ENCODE measurements at places on chromosomes 11 and 22.
A peak's percentile ranks its signal among the peaks of the same experiment; 100 is the strongest.

GRCh38 chr11:62081378-62082291, 42.2 kb upstream of the INCENP start:
- DNase-seq = peak; percentile 66

- DNase-seq = no peak
Observed at GRCh38 chr11:122721201-122721963, 65.9 kb downstream of the UBASH3B start.

DNA sequence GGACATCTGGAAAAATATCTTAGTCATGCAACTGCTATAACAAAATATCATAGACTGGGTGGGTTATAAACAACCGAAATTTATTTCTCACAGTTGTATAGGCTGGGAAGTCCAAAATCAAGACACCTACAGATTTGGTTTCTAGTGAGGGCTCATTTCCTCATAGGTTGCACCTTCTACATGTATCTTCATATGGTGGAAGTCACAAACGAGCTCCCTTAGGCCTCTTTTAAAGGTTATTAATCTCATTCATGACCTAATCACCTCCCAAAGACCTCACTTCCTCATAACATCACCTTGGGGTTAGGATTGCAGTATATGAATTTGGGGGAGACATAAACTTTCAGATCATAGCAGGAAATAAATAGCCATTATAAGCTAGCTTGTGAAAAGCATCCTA, 85.2 kb downstream of the INTS4 start:
- DNase-seq = no peak

DNA sequence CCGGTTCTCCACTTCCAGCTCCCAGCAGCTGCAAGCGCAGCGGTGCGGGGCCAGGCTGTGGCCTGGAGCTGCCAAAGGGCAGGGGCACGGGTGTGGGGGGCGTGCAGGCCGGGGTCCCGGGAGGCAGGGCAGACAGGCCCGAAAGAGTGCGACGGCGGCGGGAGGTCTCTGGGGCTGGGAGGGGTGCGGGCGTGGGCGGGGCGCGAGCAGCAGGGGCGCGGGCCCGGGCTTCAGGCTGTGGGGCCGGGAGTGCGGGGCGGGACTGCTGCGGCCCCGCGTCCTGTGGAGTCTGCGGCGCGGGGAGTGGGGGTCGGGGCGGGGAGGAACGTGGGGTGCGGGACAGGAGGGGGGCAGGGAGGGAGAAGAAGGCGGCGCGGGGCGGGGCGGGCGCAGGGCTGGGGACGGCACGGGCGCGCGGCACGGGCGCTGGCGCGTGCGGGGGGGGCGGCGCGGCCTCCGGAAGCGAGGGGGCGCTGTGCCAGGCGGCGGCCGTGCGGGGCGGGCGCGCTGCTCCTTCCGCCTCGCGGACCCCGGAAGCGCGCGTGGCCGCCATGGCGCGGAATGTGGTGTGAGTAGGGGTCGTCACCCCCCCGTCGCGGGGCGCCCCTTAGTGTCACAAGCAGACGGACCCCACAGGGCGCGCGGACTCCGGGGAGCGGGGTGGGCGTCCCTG, at the start of gene MRPL23:
MRPL23 (plus strand) TSS at position 521 of the 673 bp plus-strand sequence; CDS start at position 552, 31 bp downstream.
- DNase-seq = no peak

- no peak for DNase-seq
Observed at GRCh38 chr11:125688632-125689031, 8.0 kb upstream of the ACRV1 start.

DNA sequence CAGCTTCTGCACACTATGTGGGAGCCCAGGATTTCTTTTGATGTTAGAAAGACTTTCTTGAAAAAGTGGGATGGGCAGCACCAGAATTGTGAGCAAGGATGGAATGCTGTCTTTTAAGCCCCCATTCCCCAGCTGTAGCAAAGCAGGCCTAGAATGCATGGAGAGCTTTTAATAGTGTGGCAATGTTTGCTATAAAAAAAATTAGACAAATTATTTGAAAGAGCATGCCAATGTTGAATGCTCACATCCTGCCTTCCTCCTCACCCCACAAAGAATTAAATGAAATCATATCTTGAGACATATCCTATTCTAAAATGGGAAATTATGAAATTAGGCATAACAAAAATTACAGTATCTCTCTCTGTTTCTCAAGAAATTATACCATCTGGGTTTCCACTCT, 154.7 kb downstream of the C11orf91 start:
- no peak for DNase-seq

DNA sequence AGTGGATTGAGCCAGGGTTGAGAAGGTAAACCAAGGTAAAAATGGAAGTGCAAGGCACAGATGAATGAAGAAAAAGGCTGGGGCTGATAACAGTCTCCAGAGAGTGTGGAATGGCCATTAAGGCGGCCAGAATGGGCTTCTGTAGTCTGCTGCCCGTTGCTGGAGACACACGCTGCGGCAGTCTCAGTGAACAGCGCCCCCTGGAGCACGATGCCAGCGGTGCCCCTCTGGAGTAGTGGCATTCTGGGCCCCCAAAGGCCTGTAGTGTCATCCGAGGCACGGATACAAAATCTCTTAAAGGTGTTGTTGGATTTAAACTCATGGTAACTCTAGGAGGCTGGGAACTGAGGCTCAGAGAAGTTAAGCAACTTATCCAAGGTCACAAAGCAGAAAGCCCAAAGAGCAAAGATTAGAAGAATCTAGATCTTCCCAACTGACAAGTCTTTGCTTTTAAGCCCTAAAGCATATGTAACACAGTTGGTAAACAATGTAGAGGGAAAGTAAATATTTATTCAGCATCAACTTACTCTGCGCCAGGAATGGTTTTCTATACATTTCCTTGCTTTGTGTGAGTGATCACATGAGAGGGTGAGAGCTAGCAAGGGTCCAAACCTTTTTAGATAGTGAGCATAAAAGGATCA, 18.2 kb downstream of the KCNJ1 start:
- DNase-seq = peak; percentile 25

GRCh38 chr11:69127884-69128283, 27.9 kb upstream of the SMIM38 start:
- no peak for DNase-seq

DNA sequence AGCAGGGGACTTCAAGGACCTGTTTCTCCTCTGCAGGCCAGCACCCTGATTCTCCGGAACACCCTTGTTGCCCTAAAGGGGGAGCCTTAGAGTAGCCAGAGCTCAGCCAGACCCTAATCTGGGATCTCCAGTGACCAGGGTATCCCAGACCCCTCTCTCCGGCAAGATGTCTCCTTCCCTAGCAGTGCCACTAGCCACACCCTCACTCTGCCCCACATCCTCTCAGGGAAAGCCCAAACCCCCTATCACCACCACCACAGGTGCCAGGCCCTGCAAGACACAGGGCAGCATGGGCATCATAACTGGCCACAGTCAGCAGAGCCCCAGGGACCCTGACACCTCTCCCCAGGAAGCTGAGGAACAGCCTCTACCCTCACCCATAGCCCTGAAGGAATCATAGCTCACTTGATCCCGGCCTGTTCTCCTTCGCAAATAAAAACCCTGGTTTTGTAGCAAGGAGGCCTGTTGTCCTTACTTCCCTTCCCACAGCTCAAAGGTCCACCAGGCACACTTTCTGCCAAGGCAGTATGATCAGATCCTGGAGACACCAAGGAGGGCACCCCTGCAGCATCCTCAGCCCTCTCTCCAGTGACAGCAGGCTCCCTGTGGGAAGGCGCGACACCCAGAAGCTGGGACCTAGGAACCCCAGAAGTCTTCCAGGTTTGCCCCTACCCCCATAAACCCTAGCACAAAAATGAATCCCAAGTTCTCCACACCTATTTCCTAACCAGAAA, 4.6 kb downstream of the CFL1 start:
- no peak for DNase-seq

- DNase-seq = no peak
Observed at GRCh38 chr11:22234743-22235142, 41.9 kb downstream of the ANO5 start.

DNA sequence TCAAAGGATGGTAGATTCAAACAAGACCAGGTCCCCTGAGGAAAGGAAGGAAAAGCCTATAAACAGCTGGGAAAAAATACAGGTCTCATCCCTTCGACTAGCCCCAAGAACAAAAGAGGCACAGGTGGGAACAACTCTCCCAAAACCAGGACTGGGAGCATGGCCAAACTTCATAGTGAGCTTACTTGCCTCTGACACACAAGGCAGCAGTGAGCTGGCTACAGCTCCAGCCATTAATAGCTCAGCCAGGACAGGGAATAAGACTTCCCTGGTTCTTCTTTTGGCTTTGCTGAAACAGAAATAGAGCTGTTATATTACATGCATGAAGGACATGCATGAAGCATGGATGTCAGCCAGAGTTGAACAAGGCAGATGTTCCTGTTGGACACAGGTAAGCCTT, at the start of gene OR10A2:
OR10A2 (plus strand) TSS at position 97 of the 400 bp plus-strand sequence. CDS start 6,698 bp downstream, outside the sequence.
- DNase-seq = no peak

DNA sequence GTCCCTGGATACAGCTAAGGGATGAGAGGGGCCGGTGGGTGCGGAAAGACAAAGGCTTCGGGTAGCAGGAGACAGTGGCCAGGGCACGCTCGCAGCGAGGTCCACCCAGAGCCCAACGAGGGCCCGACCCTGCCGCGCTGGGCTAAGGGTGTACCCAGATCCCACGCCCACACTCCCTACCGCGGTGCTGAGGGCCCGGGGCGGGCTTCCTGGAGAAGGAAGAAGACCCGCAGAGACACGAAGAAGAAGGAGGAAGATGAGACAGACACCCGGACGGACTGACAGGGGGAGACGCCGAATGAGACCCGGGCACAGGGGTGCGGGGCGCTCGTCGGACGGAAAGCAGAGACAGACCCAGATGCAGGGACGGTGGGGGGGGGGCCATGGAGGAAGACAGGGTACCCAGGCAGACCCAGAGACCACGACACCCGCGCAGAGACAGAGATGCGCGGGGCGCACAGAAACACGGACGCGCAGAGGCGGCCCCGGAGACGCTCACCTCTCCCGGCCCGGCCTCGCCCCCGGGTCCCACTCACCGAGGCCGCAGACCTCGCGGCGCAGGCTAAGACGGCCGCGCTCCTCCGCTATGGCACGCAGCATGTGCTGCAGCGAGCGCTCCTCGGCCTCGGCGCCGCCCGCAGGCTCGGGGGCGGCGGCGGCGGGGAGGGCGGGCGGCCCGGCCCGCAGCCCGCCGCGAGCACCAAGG, 437 bp downstream of the KIAA0930 start:
- no peak for DNase-seq

- DNase-seq = no peak
Observed at GRCh38 chr22:50703726-50704509, 31.3 kb downstream of the SHANK3 start.

DNA sequence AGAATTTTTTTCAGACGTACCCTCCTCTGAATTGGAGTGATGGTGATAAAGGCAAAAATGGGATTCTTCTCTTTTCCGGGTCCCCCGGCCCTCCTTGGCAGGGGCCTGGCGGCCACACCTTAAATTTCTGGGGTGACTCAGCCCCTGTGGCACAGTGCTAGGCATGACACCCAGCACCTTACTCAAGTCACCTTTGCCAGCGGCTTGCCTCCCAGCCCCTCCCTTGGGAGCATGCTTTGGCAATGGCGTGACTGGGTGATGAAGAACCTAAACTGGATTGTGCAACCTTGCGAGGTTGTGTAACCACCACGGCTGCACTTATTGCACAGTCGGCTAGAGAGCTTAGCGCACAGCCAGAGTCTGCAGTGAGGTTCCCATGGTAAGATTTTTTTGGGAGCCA, 16.2 kb upstream of the LDLRAD3 start:
- DNase-seq = no peak

- no peak for DNase-seq
Observed at GRCh38 chr22:25061605-25062376, 109.3 kb downstream of the KIAA1671 start.

- no peak for DNase-seq
Observed at GRCh38 chr11:13440100-13440855, 22.7 kb downstream of the BTBD10 start.

DNA sequence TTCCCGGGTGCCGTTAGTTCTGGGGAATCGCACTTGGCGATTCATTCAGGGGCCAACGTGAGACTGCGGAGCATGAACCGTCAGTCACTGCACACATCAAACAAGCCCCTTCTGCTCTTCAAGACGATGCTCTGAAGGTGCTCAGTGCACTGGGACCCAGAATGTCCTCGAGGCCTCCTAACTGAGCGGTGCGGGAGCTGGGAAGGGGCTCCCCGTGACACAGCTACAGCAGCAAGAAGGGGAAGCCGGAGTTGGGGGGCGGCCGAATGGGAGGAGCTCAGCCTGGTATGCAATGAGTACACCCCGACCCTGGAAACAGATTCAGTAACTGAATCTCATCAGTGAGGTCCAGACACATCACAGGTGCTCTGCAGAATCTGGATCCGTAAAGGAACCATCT, 150.8 kb downstream of the SHANK2 start:
- DNase-seq = no peak

- DNase-seq = no peak
Observed at GRCh38 chr11:119062779-119063178, 4.8 kb upstream of the VPS11 start.

DNA sequence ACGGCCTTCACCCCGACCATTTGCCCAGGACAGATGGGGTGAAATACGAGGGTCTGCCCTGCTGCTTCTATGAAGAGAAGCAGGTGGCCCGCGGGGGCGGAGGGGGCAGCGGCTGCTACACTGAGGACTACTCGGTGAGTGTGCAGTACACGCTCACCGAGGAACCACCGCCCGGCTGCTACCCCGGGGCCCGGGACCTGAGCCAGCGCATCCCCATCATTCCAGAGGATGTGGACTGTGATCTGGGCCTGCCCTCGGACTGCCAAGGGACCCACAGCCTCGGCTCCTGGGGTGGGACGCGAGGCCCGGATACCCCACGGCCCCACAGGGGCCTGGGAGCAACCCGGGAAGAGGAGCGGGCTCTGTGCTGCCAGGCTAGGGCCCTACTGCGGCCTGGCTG, 11.2 kb downstream of the C22orf31 start:
- no peak for DNase-seq

GRCh38 chr11:101129203-101129943, at the start of gene PGR:
TSS of gene PGR (minus strand) at chr11:101129813. CDS start at chr11:101129070, 743 bp downstream.
- DNase-seq = no peak

GRCh38 chr11:119652907-119653659, 75.9 kb downstream of the NECTIN1 start:
- DNase-seq = no peak

GRCh38 chr22:20843501-20843900, 15.1 kb downstream of the PI4KA start:
- DNase-seq = no peak

DNA sequence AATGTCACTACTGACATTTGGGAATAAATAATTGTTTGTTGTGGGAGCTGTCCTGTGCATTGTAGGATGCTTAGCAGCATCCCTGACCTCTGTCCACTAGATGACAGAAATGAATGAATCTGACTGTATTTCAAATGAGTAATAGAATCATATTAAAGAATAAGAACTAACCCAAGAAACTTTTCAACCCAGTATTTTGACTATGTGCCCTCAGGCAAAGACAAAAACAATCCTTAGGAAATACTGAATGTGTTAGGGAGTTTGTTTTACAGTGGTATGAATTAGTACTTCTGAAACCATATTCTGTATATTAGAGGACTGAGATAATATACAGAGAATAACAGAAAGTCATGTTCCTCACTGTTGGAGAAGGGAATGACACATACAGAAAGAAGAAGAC, 320.9 kb upstream of the PITPNB start:
- no peak for DNase-seq

- DNase-seq = no peak
Observed at GRCh38 chr11:27926981-27927481, 180.9 kb downstream of the KIF18A start.

All from stimulated activated CD4-positive, alpha-beta T cell treated with anti-CD3 and anti-CD28 coated beads, Interleukin-1b, Interleukin-23, amount 100 ng/mL, for 1 hour (primary cell).